ENCODE measurements at places on chromosomes 2 and 18. TPM values are rescaled to one million over a fixed set of nuclear protein-coding genes. Genes with fewer than 3 reads are reported as not detected.

The MSTN gene
- 0.04 TPM for polyA plus RNA-seq

The ANKAR gene
- polyA plus RNA-seq, result 1.3 TPM

- no peak for DNase-seq
Observed at GRCh38 chr2:209563453-209563852, 139.6 kb downstream of the MAP2 start.

DNA sequence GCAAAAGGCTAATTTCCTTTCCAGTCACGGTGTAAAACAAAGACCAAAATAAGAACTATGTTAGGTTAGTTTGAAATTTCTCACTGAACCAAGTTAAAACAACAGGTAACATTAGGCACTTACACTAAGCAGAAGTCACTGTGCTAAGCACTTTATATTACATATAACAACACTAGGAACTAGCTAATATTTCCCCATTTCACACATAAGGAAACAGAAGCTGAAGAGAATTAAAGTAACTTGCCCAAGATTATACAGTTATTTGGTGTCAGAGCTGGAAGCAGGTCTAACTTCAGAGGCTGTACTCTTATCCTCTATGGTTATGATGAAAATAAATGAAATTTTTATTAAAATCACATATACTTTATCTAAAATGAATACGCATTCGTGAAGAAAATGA, 5.9 kb downstream of the ITSN2 start:
- no peak for DNase-seq

- peak; percentile 2 for DNase-seq
Observed at GRCh38 chr2:72803626-72804320, 22.1 kb downstream of the EXOC6B start.

DNA sequence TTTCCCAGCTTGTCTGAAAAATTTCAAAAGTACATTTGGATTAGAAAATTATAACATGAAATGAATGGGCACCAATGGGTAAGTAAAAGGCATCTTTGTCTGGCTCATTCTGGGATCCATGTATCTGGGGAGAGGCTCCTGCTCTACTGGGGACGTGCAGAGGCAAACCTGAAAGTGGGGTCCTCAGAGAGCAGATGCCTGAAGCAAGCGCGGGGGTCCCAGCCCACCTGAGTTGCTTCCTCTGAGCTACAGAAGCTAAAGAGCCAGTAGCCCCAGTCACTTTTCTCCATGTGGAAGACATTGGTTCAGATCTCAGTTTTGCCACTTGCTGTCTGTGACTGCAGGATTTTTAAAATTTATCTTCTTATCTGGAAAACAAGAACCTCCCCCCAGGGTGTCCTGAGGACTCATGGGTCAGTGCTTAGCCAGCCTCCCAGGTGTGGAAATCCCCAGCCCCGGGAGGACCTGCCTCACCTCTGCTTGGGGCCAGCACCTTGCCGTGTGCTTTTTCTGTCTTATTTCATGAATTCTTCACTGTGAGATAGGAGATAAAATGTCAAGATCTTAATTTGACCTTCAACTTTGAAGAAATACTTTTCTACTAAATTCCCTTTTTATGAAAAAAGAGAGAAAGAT, 25.1 kb upstream of the ODC1 start:
- no peak for DNase-seq

DNA sequence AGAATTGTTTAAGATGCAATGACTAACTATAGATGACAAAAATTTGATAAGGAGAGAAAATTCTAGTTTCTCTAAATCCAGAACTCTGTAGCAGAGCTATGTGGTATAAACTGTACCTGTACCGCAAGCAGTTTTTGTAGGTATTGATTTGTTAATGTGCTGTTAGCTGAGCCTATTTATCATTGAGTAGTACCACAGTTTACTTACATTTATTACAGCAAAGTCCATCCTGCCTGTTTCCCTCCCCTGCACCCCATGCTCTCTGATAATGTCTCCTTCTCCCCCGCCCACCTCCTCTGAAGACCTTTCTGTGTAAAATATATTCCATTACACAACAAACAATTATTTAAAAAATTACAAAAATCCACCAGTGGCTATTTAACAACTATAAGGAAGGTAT, 170.6 kb downstream of the RNF152 start:
- DNase-seq, result no peak

GRCh38 chr18:2104620-2105462, 466.5 kb downstream of the METTL4 start:
- peak; percentile 58 for DNase-seq

DNA sequence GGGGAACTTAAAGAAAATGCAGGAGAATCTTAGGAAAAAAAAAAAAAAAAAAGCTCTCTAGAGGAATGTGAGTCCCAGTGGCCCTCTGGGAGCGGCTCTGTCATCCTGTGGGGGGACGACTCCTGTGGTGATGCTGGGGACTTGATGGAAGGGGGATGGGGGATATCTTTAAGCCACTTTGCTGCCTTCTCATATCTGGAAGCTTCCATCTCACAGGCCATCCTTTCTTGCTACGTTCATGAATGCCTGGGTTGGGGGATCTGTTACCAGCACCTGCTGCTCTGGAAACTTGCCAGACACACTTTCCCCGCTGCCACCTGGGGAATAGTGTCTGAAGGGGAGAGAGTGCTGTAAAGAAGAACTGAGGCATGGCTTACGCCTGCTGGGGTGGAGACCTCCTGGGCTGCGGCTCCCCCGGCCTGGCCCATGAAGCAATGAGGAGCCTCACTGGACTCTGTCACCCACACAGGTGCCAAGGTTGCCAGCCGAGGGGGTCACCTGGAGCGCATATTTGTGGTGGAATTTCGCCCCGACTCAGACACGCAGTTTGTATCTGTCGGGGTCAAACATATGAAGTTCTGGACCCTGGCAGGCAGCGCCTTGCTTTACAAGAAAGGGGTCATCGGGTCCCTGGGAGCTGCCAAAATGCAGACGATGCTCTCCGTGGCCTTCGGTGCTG, 92.8 kb downstream of the RTN4 start:
- DNase-seq, result no peak

- no peak for DNase-seq
Observed at GRCh38 chr2:40370007-40370395, 81.9 kb downstream of the SLC8A1 start.

GRCh38 chr18:48292229-48292628, 117.0 kb downstream of the ZBTB7C start:
- no peak for DNase-seq

DNA sequence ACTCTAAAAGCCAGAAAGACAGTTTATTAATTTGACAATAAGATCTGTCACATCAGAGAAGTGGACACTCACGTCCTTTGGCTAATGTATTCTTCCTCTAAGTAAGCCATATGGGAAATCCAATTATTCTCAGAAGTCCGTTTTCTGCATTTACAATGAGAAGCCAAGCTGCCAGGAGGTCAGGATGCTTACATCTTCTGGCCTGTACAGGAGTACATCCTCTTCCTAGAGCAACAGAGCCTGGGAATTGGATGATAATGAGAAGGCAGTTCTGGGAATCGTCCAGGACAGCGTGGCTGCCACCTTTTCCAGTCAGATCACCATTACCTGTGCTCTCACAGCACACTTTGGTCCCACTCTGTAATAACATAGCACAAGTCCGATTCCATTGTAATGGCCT, 5.2 kb downstream of the RAPGEF4 start:
- DNase-seq, result no peak

GRCh38 chr2:232487385-232488096, at the start of gene ECEL1:
TSS of gene ECEL1 (minus strand) at chr2:232487834. CDS start at chr2:232486653, 1,181 bp downstream.
- no peak for DNase-seq

Measured in endothelial cell of umbilical vein (primary cell).